ENCODE measurements at places on chromosomes 5 and 9. TPM values are rescaled to one million over a fixed set of nuclear protein-coding genes. Genes with fewer than 3 reads are reported as not detected.

DNA sequence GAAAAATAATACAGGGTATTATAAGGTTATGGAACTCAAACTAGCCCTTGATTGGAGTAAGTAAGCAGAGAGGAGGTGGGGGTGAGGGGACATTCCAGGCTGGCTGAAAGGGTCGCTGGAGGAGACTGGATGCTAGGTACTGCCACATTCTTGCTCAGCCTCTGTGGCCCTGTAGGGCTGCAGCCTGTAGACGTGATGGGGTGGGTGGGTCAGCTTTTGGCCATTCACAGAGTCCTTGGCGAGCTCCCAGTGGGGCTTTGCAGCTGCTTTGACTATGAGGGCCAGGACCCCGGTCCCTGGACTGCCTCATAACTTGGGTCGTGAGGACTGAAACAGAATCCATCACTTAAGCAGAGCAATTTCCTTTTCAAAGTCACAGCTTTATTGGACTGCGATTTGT, 4.2 kb upstream of the GDNF start:
- H3K4me3 ChIP-seq: no peak overlapping the region
- no peak for DNase-seq
- H3K27ac ChIP-seq: no peak overlapping the region
- peaks cover 2% of the 10 kb centered on the region for H3K4me1 ChIP-seq

- peaks cover 2% of the 10 kb centered on the region for H3K4me1 ChIP-seq
- no peaks in the 10 kb centered on the region for H3K36me3 ChIP-seq
- no peak overlapping the region for H3K27ac ChIP-seq
Measured at GRCh38 chr9:27340285-27340674, 43.3 kb upstream of the EQTN start.

The KLHL3 gene
- 9.2 TPM for total RNA-seq

DNA sequence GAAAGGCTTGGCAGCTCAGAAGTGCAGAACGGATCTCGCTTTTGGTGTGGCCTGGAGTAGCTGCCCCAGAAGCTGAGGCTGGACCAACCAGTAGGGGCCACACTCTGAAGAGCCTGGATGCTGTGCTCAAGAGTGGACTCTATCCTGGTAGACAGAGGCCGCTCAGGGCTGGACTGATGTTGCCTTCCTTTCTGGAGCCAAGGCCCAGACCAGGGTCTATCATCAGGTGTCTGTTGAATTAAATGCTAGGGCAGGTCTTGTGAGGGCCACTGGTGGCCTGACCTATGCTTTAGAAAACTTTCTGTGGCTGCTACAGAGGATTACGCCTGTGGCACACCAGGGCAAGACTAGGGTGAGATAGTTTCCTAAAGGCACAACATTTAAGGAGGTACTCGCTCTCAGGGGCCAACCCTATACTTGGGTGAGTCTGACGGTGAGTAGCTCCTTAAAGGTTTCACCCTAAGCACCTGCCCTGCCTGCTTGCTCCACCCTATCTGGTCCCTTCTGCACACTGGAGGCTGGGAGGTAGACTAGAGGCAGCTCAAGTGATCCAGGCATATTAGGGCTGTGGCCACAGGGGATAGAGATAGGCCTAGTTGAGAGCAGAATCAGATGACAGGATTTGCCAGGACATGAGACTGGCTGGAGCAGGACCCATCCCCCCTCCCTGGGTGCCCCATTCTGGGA, 9.8 kb upstream of the IRF1 start:
- no peaks in the 10 kb centered on the region for H3K36me3 ChIP-seq
- H3K27me3 ChIP-seq: no peaks in the 10 kb centered on the region
- H3K4me1 ChIP-seq: peaks cover 38% of the 10 kb centered on the region
- peak; percentile 6 for DNase-seq

DNA sequence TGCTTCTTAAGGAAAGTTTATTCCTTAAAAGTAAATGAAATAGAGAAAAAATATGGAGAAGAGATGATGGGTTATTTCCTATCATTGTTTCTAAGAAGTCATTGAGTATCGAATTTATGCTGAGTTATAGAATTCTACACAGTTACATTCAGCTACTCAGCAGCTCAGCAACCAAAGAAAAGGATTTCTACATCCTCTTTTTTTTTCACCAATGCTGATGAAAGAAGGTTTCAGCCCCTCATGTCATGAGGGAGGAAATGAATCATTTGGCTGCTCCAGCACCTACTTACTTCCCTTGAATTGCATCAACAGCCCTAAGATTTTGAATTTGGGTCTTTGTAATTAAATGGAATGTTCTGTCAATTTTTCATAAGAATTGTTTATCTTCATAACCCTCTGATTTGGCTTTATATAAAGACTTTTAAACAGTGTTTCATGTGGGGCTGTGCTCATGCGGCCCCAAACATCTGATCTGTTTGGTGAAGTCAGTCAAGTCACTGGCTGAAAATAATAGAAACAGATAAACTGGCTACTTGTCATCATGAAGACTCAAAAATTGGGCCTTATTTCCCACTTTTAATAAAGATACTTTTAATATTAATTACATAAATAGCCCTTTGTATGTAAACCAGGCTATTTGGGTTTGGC, 18.5 kb upstream of the SNX2 start:
- no peaks in the 10 kb centered on the region for H3K36me3 ChIP-seq
- no peak overlapping the region for H3K4me3 ChIP-seq
- peaks cover 5% of the 10 kb centered on the region for H3K4me1 ChIP-seq
- DNase-seq: no peak
- peaks cover 5% of the 10 kb centered on the region for H3K27me3 ChIP-seq
- peak overlapping the region; percentile 70 for H3K27ac ChIP-seq

- H3K27ac ChIP-seq: no peak overlapping the region
- H3K4me1 ChIP-seq: peaks cover 25% of the 10 kb centered on the region
- H3K36me3 ChIP-seq: peaks cover 3% of the 10 kb centered on the region
- no peak overlapping the region for H3K4me3 ChIP-seq
Measured at GRCh38 chr5:149747833-149748366, 17.8 kb downstream of the PPARGC1B start.

- H3K4me1 ChIP-seq: no peaks in the 10 kb centered on the region
- no peak overlapping the region for H3K4me3 ChIP-seq
Measured at GRCh38 chr9:116387934-116388698, 234.5 kb downstream of the PAPPA start.

DNA sequence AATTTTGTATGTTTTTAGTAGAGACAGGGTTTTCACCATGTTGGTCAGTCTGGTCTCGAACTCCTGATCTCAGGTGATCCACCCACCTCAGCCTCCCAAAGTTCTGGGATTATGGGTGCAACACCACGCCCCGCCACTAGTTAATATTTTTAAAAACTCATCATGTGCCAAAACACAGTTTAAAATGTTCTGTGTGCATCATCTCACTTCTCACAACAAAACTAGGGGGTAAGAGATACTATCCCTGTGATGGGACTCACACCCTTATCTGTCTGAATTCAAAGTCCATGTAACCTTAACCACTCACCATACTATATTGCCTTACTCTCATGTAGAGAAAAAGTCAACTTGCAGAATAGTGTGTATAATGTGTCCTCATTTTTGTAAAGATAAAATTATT, 2.6 kb downstream of the PKD2L2 start:
- peaks cover 14% of the 10 kb centered on the region for H3K4me1 ChIP-seq
- no peak overlapping the region for H3K27ac ChIP-seq
- H3K4me3 ChIP-seq: no peak overlapping the region
- no peaks in the 10 kb centered on the region for H3K27me3 ChIP-seq
- DNase-seq: peak; percentile 4

The ANGPTL2 gene
- total RNA-seq: not detected

DNA sequence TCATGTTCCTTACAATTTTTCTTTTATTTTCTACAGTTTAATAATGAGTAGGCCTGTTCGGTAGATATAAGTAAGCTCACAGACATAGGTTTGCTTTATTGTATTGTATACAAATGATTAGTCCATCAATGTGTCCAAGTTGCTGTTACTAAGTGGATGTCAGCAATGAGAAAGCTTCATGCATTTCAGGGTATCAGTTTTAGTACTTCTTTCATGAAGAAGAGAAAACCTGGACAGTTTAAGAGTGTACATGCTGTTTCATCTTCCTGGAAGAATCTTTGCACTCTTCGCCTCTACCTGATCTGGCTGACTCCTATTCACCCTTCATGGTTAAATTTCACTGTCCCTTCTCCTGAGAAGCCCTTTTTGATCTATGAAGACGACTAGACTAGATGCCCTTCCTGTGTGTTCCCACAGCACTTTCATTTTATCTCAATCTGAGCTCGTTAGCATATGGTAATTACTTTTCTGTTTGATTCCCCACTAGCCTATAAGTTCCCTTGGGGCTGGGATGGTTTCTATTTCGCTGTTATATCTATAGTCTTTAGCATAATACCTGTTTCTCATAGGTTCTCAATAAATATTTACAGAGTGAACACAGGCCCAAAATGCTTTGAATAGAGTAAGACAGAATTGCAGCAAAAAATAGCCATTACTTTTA, 70.7 kb downstream of the CETN3 start:
- H3K27ac ChIP-seq: no peak overlapping the region
- no peak overlapping the region for H3K4me3 ChIP-seq
- H3K36me3 ChIP-seq: no peaks in the 10 kb centered on the region

DNA sequence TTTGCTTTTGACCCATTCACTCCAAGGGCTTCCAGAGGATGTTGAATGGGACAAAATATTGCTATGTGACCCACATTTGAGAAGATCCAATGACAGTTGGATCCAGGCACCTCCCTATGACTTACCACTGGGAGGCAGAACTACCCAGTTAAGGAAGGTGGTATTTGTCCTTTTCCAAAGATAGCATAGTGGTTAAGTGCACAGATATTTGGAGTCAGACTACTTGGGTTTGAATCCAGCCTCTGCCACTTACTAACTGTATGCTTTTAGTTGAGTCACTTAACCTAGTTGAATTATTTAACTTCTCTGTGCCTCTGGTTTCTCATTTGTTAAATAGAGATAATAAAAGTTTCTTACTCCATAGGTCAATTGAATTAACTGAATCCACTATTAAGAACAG, 74.5 kb upstream of the PALM2AKAP2 start:
- H3K27ac ChIP-seq: no peak overlapping the region
- no peak overlapping the region for H3K4me3 ChIP-seq
- H3K36me3 ChIP-seq: no peaks in the 10 kb centered on the region

GRCh38 chr5:92513067-92513466, 1068.0 kb downstream of the NR2F1-AS1 start:
- no peak overlapping the region for H3K4me3 ChIP-seq
- no peaks in the 10 kb centered on the region for H3K4me1 ChIP-seq
- DNase-seq: peak; percentile 0

The PCDHGA10 gene
- 0.06 TPM for total RNA-seq

DNA sequence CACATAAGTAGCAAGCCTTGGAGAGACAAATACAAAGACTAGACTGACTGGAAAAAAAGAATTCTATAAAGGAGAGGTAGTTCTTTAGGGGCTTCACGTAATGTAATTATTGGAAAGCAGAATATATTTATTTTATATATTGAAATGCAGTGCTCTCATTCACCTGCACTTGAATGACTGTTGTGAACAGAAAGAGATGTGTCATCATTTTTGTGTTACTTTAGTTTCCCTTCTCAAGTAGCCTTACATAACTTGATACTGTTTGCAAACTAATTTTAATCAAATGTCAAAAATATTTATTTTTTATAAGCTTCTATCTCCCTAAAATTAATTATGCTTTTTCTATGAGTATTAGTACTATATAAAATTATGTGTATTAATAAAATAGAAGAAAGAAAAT, 691.1 kb upstream of the FTMT start:
- no peak overlapping the region for H3K4me3 ChIP-seq
- no peaks in the 10 kb centered on the region for H3K4me1 ChIP-seq
- no peak overlapping the region for H3K27ac ChIP-seq

The CDX1 gene
- not detected for total RNA-seq

- H3K27ac ChIP-seq: no peak overlapping the region
- no peak for DNase-seq
- no peak overlapping the region for H3K4me3 ChIP-seq
- H3K4me1 ChIP-seq: no peaks in the 10 kb centered on the region
Measured at GRCh38 chr9:127252410-127253318, 11.9 kb upstream of the GARNL3 start.

GRCh38 chr5:75466006-75466716, 45.3 kb downstream of the CERT1 start:
- H3K4me1 ChIP-seq: peaks cover 35% of the 10 kb centered on the region
- H3K27ac ChIP-seq: no peak overlapping the region
- peaks cover 38% of the 10 kb centered on the region for H3K36me3 ChIP-seq
- no peak overlapping the region for H3K4me3 ChIP-seq
- no peak for DNase-seq

The ARSI gene
- not detected for total RNA-seq

DNA sequence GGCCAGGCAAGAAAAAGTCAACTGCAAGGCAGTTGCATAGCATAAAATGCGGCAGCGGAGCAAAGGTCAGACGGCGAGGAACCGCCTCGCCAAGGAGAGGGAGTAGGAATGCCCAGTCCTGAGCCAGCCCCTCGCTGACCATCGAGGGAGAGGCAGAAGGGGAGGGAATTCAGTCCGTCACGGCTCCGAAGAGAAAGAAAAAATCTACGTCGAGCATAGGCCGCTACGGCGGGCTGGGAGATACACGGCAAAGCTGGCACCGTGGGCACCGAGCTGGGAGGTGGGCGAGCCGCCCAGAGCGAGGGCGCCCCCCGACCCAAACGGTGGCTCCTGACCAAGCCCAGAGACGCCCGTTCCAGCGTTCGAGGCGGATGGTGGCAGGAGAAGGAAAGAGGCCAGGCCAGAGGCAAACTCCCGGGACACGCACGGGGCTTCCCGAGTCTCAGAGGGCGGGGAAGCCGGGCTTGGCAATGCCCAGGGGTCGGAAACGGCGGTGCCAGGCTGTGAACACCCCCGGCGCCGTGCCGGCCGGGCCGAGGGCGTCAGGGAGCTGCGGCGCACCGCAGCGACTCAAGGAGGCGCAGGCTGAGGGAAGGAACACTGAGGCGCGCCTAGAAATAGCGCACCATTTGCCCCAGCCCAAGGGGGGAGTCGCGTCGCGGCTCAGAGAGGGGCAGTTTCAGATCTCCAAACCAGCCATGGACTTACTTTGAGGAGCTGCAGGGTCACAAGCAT, 518 bp downstream of the SPRY4 start:
- no peak overlapping the region for H3K27ac ChIP-seq
- H3K4me3 ChIP-seq: peak overlapping the region; percentile 86
- peaks cover 84% of the 10 kb centered on the region for H3K27me3 ChIP-seq
- H3K4me1 ChIP-seq: peaks cover 44% of the 10 kb centered on the region

The TRIM7 gene
- total RNA-seq: 0.62 TPM

DNA sequence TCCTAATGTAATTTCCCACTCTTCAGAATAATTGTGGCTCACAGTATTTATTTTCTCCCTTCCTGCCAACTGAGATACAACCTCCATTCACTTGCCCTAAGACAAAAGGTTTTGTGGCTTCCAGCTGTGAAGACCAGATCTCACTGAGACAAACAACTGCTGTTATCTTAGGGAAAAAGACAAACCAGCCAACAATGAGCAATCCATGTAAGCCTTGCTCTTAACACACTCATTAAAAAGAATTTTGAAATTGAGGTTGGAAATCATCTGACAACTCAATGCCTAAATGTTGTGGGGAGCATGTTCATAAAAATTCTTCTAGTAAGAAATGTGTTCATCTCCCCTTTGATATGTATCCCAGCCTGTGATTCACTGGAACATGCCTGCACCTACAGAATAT, 132.9 kb downstream of the ADAMTSL1 start:
- peaks cover 6% of the 10 kb centered on the region for H3K27me3 ChIP-seq
- no peak for DNase-seq
- H3K4me3 ChIP-seq: no peak overlapping the region
- no peaks in the 10 kb centered on the region for H3K4me1 ChIP-seq
- H3K36me3 ChIP-seq: no peaks in the 10 kb centered on the region

GRCh38 chr5:155368490-155368889, 354.9 kb downstream of the KIF4B start:
- H3K36me3 ChIP-seq: no peaks in the 10 kb centered on the region
- no peak overlapping the region for H3K4me3 ChIP-seq
- H3K27me3 ChIP-seq: no peaks in the 10 kb centered on the region
- DNase-seq: no peak
- no peaks in the 10 kb centered on the region for H3K4me1 ChIP-seq
- no peak overlapping the region for H3K27ac ChIP-seq

All from activated naive CD8-positive, alpha-beta T cell treated with anti-CD3 and anti-CD28 coated beads for 36 hours (primary cell).